Cardiac muscle cell (in vitro differentiated cells and primary cell): ENCODE measurements at places on chromosomes 5 and 9. TPM values are rescaled to one million over a fixed set of nuclear protein-coding genes. Genes with fewer than 3 reads are reported as not detected.

Gene NUDT12
- 9.1 and 18.3 TPM in 2 replicates for total RNA-seq

Gene KCNT1
- total RNA-seq: 0.11 and 0.12 TPM in 2 replicates

DNA sequence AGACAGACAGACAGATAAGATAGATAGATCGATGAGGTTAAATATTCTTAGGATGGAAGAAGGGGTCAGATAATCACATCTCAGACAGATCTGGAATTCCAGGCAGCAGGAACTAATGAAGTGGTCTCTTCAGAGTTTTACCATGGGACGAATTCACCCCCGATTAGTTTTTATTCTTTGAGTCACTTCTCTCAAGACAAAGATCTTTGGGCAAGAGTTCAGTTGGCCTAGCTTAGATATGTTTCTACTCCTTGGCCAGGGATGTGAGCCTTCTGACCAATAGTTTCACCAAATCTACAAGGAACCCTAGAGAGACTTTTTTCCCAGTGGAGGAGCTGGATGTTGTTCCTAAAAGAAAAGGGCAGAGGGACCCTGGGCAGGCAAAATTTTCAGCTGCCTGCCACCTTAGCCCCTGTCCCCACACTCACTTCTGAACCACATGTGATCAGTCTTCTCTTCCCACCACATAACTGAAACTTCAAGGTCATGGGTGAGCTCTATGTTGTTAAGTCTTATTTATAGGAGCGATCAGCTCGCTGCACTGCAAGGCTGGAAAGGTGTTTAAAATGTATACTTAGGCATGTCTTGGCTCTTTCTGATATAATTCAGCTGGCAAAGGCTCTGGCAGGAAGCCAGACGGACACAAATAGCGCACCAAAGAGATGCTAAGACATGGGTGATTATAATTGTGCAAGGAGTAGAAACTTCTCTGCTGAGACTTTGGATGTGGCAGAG, 132.9 kb downstream of the PALM2AKAP2 start:
- DNase-seq: peak; percentile 40

- no peak for DNase-seq
Observed at GRCh38 chr9:117516676-117517632, 102.1 kb upstream of the ASTN2 start.

DNA sequence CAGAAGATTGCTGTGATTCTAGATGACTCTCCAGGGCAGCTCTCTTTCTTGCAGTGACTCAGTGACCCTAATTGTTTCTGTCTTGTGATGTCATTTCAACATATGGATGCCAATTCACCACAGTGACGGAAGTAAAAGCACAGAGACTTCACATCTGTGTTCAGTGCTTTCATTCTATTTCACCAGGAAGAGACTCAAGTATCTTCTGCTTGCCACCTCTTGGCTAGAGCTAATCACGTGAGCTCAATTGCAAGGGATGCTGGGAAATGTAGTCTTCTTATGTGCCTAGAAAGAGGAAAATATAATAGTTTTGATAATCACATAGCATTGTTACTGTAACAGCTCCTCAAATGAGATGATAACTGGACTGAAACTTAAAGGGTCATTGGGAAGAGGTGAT, 453.3 kb upstream of the KLF4 start:
- DNase-seq: no peak
